ENCODE measurements at places on chromosomes 11 and 22.

DNA sequence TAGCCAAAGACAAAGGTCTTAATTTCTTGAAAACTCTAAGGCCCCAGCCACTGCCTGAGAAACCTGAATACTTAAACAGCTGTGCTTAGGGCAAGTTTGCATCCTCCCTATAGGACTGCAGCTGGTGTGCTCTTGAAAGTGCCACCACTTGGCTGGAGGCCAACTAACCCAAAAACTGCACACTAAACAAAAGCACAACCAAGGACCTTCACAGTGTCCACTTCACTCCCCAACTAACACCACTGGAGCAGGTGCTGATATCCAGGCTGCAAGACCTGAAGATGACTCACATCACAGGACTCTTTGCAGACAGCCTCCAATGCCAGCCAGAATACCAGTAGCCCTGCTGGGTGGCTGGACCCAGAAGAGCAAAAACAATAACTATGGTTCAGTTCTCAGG is 357.7 kb upstream of the ARHGAP42 start:
- DNase-seq = no peak

DNA sequence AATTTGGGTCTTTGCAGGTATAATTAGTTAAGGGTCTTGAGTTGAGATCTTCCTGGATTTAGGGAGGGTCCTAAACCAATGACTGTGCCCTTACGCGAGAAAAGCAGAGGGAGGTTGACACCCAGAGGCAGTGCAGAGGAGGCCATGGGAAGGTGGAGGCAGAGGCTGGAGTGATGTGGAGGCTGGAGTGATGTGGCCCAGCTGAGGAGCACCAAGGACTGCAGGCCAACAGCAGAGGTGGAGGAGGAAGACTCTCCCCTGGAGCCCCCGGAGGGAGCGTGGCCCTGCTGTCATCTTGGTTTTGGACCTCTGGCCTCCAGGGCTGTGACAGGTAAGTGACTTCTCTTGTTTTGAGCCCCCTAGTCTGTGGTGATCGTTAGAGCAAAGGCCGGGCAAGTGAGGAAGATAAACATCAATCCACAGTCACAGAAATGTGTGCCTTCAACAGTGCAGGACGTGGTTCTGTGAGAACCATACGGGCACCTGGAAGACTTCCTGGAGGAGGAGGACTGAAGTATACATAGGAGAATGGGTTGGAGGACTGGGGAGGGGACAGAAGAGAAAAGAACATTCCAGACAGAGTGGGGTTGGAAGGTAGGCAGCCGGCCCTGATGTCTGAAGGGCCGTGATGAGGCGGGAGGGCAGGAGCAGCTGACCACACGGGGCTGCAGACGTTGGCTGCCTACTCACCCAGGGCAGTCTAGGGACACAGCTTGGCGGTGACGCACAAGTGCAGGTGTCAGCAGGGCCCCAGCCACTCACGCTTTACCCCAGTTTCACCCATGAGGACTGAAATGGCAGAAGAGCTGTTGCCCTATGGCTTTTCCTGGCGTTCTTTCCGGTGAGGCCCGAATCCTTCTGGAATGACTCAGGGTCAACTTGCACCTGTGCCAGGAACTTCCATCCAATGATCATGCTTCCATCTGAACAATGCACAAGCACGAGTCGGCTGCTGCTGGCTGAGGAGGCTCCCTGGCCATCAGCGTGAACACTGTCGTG is 270.2 kb downstream of the CTTN start:
- no peak for DNase-seq

GRCh38 chr22:44211946-44212930 is 31.5 kb downstream of the PARVG start:
- DNase-seq = no peak

DNA sequence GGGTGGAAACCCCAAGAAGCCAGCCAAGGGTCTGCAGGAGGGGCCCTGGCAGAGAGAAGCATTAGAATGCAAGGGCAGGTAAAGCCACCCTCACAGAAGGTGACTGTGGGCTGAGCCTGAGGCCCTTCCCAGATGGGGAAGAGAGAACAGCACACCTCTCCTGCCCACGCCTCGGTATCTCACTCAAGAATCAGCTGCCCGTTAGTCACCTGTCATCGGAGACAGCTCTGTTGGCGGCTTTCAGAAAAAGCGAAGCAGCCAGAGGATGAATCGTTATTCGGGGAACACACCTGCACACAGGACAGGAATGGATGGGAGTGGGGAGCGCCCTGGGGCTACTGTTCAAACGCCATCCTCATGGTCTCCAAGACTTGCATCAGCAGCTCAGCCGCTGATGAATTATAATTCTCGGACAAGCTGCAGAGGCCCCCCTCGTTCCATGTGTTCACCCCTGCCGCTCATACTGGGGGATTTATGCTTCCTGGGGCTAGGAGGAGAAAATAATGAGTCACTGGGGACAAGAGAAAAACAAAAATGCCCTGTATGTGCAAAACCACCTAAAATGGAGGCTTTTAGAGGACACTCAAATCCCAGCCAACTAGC is 21.6 kb upstream of the TMA7B start:
- no peak for DNase-seq

GRCh38 chr11:10038521-10039302 is 255.3 kb downstream of the SBF2 start:
- no peak for DNase-seq

- no peak for DNase-seq
Observed at GRCh38 chr11:20448834-20449233, 61.3 kb downstream of the PRMT3 start.

DNA sequence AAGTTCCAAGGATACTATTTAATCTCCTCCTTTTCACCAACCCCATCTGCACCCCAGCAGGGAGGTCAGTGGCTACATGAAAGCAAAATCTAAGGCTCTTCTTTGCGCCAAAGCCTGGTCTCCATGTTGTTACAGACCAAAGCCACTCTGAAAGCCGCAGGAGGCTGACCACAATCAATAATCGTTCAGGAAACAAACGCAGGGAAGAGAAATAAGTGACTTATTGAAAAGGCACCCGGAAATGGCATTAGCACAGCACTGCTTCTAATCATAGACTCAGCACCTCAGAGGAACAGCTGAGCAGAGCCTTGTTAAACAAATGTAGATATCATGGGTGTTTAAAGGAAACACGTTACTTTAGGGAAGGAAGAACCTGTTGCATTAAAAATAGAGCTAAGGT is 183.9 kb downstream of the KIRREL3 start:
- no peak for DNase-seq

- no peak for DNase-seq
Observed at GRCh38 chr11:36354221-36355003, 58.3 kb downstream of the PRR5L start.

- no peak for DNase-seq
Observed at GRCh38 chr11:18624161-18624560, 10.0 kb downstream of the SPTY2D1 start.

GRCh38 chr11:44763121-44763820 is 36.5 kb downstream of the TSPAN18 start:
- no peak for DNase-seq

GRCh38 chr11:41533761-41534160 is 74.3 kb upstream of the LRRC4C start:
- no peak for DNase-seq

All from activated CD4-positive, CD25-positive, alpha-beta regulatory T cell treated with anti-CD3 and anti-CD28 coated beads, Interleukin-2, amount 50 U/mL, for 72 hours (primary cell).